ENCODE measurements at places on chromosomes 7 and 10.

GRCh38 chr10:61404751-61405150 lies 48.4 kb downstream of the TMEM26 start:
- DNase-seq, result no peak

- no peak for DNase-seq
These were observed 112.1 kb downstream of the SGMS1 start for GRCh38 chr10:50511492-50512213.

DNA sequence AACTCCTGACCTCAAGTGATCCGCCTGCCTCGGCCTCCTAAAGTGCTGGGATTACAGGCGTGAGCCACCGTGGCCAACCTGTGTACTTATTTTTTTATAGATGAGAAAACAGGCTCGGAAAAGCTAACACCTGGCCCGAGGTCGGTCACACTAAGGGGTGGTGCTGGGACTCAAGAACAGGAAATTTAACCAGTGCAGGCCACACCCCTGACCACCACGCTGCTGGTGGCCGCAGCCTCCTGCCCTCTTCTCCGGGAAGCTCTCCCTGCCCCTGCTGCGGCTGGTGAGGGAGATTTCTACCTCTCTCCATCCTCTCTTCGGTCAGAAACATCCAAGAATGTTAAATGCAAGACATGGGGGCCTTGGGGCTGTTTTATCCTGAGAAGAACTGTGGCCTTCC lies 63.2 kb downstream of the TNRC18 start:
- no peak for DNase-seq

GRCh38 chr10:43667317-43667731 lies 18.6 kb upstream of the ZNF32 start:
- no peak for DNase-seq

DNA sequence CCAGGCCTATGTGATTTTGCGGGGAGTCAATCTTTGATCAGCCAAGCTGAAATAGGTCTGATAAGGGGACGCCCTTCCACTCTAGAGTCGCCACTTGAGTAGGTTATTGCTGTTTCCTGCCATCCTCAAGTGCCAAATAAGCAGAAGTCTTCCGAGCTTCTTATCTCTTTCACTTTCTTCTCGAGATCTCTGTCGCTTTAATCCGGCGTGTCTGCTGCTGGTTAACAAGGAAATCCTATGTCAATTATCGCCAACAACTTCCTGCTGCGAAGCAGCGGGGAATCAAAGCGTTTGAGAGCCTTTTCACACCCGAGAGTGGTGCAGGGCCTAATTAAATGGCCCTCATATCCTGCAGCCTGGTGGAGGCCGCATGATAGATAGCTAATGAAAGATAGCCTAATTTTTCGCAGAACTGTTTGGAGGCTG lies 215.9 kb downstream of the RAB11FIP2 start:
- DNase-seq, result no peak

DNA sequence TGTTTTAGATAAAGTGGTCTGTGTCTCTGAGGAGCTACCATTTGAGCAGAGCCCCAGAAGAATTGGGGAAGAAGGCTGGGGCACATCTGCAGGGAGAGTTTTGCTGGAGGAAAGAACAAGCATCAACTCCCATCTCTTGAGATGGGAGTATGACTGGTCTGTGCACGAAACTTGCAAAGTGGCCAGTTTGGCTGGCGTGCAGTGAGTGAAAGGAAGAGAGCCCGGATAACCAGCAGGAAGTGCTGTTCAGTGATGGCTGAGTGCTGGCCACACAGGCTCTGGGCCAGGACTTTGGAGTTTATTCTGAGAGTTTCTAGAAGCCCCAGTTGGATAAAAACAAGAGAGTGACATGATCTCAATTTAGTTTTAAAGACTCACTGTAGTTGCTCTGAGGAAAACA lies 34.4 kb upstream of the SVIL start:
- no peak for DNase-seq

DNA sequence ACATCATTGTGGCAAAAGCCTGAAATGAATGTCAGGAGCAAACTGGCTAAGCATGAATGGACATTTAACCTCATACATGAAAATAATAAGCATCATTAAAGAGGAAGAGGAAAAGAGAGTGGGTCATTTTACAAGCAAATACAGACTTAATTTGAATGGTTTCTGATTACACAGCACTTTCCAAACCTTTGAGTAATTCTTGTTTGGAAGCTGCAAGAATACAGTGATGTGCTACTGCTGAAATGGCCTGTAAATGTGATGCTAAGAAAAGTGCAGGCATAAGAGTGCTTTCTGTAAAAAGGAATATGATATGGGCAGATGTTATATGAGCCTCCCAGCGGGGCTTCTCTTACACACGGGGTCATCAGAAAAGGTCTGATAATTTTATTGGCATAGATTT lies 30.2 kb downstream of the TAS2R16 start:
- DNase-seq, result no peak

DNA sequence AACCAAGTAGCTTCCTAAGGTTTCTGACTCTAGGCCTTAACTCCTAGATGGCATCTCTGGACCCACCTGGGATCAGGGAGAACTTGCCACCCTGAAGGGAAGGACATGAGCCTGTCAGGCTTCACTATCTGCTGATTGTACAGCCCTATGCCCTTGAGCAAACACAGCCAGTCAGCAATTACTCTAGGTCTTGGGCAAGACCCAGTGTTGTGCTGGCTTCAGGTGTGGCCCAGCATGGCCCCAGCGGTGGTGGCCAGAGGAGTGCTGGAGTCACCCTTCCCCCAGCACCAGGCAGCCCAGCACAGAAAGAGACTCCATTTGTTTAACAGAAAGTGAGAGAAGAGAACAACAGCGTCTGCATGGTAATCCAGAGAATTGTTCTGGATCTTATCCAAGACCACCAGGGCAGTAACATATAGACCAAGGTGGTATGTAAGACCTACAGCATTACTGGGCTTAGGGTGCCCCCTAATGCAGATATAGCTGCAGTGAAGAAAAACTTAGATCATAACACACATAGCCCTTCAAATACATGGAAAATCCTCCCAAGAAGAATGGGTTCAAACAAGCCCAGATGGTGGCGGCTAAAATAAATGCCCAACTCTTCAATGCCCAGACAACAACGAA lies 207.7 kb downstream of the MAGI2 start:
- no peak for DNase-seq

GRCh38 chr10:20682782-20683181 lies 214.3 kb downstream of the NEBL start:
- DNase-seq, result no peak

DNA sequence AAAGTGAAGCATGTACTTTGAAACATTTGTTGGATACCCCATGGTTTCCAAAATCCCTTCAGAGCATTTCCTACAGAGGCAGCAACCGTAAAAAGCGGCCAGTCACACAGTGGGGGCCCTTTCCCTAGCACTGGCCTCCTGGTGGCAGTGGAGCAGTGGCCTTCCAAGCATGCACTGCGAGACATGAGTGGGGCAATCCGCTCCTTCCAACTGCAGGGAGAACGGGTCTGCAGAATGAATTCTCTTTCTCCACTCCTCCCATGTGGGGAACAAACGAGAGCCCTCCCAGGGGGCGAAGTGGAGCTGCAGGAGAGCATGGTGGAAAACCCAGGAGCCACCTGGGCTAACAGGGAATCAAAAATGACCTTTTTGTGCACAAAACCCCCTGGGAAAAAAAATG lies 542.9 kb upstream of the GALNT17 start:
- DNase-seq, result no peak

- no peak for DNase-seq
These were observed 75.7 kb upstream of the MACROH2A2 start for GRCh38 chr10:69976795-69977546.

DNA sequence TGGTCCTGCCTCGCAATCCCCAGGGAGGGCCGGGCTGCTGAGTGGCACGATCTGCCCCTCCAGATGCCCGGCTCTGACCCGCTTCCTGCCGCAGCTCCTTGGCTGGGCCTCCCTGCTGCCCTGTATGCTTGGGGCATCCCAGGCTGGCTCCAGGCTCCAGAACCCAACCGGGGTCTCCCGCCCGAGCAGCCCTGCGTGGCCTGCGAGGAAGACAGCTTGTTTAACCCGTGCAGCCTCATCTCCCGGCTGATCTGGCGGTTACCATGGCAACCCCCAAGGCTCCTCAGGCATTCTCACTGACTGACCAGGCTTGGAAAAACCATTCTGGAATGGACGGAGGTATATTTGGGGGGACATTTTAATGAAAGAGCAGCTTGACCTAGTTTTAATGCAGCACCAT lies 232.4 kb upstream of the MYO3A start:
- no peak for DNase-seq

DNA sequence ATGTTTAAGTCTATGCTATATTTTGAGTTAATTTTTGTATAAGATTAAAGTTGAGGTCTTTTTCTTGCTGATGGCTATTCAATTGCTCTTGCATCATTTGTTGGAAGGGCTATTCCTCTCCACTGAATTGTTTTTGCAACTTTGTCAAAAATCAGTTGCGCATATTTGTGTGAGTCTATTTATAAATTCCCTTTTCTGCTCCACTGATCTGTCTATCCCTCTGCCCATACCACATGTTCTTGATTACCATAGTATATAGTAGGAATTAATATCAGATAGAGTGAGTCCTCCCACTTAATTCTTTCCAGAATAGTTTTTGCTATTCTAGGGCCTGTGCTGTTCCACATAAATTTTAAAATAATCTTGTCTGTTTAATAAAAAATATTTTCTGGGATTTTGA lies 152.4 kb upstream of the ADCY1 start:
- no peak for DNase-seq

GRCh38 chr10:98170249-98171117 lies 36.0 kb downstream of the R3HCC1L start:
- DNase-seq, result no peak

GRCh38 chr7:70706204-70706603 lies 425.7 kb upstream of the GALNT17 start:
- DNase-seq, result no peak

DNA sequence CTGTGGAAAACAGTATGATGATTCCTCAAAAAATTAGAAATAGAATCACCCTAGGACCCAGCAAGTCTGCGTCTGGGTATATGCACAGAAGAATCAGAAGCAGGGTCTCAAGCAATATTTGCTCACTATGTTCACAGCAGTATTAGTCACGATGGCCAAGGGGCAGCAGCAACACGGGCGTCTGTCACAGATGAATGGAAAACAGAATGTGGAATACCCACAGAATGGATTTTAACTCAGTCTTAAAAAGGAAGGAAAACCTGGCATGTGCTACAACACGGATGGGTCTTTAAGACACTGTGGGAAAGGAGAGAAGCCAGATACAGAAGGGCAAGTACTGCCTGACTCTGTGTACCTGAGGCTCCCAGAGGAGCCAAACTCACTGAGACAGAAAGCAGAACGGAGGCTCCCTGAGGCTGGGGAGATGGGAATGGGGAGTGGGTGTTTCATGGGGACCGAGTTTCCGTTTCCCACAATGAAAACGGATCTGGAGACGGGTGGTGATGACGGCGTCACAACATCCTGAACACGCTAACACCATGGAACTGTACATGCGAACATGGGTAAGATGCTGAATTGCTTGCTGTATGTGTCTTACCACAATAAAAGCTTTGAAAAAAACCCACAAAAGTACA lies 36.7 kb upstream of the INPP5A start:
- DNase-seq, result no peak

GRCh38 chr10:71998119-71998839 lies 34.1 kb downstream of the CHST3 start:
- no peak for DNase-seq

DNA sequence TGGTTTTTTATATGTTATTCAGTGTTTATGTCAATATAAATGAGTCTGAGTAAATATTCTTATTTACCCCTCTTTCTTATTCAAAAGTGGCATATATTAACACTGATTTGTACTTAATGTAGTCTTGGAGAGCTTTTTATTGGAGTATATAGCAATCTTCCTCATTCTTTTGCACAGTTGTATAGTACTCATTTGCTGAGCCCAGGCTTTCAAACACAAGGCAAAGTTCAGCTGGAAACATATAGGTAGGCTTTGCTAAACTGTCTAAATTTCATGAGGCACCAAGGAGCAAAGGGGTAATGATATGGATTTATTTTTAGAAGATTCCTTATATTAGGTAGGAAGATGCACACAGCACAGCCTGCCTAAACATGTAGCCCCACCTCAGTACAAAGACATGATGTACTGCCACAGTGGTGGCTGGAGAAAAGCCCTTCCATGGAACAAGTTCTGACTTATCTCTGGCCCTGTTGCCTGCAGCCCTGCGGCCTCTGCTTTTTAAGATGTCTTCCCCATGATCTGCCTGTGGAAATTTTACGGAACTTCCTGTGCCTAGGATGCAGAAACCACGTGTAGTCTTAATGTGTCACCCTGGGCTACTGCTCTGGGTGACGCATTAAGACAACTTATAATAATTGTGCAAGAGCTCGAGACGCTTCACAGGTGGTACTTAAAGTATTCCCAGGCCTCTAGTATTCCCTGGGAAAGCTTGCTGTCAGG lies 9.6 kb upstream of the PDCD4 start:
- DNase-seq, result no peak

- DNase-seq, result no peak
These were observed 23.2 kb upstream of the ELAPOR2 start for GRCh38 chr7:87082675-87083074.

GRCh38 chr10:60338786-60339185 lies 50.9 kb downstream of the ANK3 start:
- DNase-seq, result no peak

DNA sequence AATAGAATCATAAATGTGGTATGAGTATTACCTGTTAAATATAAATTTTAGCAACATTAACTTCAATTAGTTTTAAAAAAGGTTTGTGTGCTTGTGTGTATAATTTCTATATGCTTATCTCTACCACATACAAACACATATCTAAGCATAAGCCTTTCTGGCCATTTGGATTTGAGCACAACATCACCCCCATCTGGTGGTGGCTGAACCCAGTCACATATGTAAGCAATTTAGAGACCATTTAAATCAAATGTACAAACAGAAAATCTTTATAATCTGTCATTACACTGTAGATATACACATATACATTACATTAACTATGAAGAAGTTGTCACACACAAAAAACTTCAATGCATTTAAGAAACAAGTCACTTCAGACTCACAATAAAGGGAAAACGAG lies 31.7 kb downstream of the GPR22 start:
- no peak for DNase-seq

DNA sequence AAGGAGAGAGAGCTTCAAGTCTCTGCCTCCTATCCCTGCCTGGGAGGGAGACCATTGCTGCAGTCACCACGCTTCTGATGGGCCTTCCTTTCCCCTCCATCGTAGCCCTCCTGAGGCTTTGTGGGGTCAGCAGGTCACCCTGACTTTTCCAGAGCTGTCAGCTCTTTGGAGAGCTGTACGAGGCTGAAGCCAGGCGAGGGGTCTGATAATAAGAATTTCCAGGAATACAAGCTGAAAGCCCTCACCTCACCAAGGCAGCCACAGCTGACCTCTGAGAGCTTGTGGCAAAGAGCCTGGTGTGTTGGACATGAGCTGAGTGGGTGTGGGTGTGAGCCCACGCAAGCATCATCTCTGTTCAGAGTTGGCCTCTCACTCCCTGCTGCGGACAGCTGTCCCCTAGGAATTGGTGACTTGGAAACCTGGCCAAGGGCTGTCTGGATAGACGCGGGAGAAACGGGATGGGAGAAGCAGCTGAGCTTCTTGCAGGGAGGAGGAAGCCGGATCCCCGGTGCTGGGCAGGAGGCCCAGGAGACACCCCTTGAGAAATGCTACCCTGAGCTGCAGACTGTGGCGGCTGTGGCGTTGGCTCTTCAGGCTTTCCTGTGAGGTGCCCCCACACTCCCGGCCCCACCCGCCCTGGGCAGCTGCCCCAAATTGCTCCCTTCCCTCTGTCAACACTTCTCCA lies 122.1 kb upstream of the BTBD16 start:
- DNase-seq, result no peak

- DNase-seq, result no peak
These were observed 2.7 kb downstream of the VGF start for GRCh38 chr7:101162551-101163278.

All from gastrocnemius medialis (tissue), 4 donors.